Activated naive CD4-positive, alpha-beta T cell treated with anti-CD3 and anti-CD28 coated beads, Interleukin-2, amount 10 ng/mL, durations not matched to agents 5 hours and 36 hours (primary cell): ENCODE measurements at places on chromosomes 12 and 14. TPM values are rescaled to one million over a fixed set of nuclear protein-coding genes. Genes with fewer than 3 reads are reported as not detected.

Gene NINJ2
- total RNA-seq = 3.9 TPM

Gene NDRG2
- 10.9 TPM for total RNA-seq

Gene KCNH3
- 1.8 TPM for total RNA-seq

Gene AP1G2
- 314 TPM for total RNA-seq

Gene CELA1
- 0.23 TPM for total RNA-seq
